ENCODE measurements at places on chromosomes 1 and 21.

GRCh38 chr1:85228972-85229371 lies 28.2 kb upstream of the SYDE2 start:
- no peak for DNase-seq

- DNase-seq = no peak
These were observed 182.7 kb downstream of the GRIK3 start for GRCh38 chr1:36851595-36851994.

DNA sequence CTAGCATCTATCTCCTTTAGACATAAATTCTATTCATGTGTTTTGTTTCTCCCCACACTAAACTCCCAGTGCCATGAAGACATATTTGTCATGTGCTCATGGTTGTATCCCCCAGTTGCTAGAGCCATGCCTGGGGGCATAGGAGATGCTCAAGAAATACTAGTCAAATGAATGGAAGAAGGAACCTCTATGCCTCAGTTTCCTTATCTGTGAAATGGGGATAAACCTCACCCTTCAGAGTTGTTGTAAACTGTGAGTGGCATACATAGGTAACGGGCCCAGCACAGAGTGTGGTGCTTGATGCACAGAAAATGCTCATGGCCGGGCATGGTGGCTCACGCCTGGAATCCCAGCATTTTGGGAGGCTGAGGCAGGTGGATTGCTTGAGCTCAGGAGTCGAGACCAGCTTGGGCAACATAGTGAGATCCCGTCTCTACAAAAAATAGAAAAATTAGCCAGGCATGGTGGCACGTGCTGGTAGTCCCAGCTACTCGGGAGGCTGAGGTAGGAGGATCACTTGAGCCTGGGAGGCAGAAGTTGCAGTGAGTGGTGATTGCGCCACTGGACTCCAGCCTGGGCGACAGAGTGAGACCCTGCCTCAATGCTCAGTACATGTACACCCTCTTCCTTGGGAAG lies 8.7 kb downstream of the LDLRAD2 start:
- no peak for DNase-seq

DNA sequence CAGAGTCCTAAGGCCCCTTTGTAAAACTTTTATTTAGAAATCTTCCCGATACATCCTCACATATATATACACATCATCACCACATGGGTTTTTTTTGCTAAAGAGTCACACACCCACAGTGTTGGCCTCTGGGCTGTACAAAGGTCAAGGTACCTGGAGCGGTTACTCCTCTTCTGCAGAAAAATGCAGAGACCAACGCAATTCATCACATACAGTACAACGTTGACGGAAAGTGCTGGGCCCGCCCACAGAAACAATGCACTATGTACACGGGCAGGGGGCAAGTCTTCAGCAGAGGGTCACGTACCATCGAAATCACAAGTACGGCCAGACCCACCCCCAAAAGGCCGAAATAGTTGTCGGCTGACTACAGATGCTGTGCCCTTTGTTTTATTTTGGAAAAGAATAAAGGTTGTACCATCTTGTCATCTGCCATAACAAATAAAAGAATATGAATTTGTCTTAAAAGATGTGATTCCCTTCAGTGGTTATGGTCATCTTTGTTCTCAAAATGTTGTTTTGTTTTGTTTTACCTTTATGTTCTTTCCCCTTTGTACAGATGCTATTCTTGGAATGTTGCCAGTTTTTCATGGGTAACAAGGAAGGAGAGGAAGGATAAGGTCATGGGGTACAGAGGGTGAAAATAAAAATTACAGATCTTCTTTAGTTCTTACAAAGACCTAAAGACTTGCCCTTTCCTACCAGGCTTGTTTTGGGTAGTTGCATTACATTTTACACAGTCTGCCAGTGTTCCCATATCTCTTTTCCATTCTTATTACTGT lies 15.6 kb downstream of the TAL1 start:
- DNase-seq = no peak

GRCh38 chr1:112800289-112800688 lies 85.2 kb upstream of the PPM1J start:
- DNase-seq = no peak

GRCh38 chr1:151003180-151003579 lies 3.5 kb downstream of the MINDY1 start:
- DNase-seq = no peak

DNA sequence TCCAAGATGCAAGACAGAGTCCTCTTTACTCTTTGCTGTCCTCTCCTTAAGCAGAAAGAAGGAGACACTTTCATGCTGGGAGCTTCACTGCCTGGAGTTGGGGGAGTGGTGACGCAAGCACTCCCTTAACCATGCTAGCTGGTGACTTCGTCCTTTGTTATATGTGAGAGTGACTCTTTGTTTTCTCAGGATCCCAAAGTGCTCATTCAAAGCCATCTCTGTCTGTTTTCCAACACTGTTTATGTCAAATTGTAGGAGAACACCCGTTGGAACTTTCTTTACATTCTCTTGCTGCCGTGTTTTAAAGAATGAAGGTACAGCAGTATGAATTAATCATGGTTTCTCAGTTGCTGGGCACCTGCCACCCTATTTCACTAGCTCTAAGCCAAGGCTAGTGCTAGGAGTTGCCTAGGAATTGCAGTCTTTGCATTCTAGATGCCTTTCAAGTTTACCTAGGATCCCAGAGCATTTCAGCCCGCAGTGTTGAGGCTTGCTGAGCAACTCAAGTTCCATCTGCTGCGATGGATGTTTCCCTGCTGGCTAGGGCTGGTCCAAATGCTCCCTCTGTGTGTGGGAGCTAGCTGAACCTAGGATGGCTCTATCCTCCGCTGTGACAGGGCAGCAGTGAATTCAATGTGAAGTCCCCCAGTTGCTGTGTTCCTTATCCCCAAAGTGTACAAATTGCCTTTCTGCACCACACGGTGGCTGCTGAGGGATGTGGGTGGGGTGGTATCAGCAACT lies 82.6 kb upstream of the GPR52 start:
- DNase-seq = no peak

- DNase-seq = no peak
These were observed 68.4 kb upstream of the MAGI3 start for GRCh38 chr1:113321771-113322387.

- no peak for DNase-seq
These were observed 24.5 kb downstream of the WNT4 start for GRCh38 chr1:22118291-22118992.

- DNase-seq = peak; percentile 79
These were observed 93.6 kb downstream of the LEPR start for GRCh38 chr1:65514041-65514440.

- DNase-seq = no peak
These were observed 69.7 kb upstream of the ZC3H12A start for GRCh38 chr1:37404711-37405110.

DNA sequence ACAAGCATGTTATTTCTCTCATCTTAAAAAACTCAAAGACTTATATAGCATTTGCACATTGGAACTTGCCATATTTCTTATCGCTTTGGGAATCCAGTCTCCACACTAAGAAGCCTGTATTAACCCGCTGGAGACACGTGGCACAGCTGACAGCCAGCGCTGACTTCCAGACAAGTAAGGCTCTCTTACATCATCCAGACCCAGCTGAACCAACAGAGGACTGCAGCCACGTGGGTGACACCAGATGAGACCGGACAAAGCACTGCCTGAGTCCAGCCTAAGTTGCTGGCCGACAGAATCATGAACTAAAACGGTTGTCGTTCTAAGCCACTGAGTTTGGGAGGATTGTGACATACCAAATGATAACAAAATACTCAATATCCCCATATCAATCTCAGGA lies 6.3 kb upstream of the CD247 start:
- no peak for DNase-seq

DNA sequence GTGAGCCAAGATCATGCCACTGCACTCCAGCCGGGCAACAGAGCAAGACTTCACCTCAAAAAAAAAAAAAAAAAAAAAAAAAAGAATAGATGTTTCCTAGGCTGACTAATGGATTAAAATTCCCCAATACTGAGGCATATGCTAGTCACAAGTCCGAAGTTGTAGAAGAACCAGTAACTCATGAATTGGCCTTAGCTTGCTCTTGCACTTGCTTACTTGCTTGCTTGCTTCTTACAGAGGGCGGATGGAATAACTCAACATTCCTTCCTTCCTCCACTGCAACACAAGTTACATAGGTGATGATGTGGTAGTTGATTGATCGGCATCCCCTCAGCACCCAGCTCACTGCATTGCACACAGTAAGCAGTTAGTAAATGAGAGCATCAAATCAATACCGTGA lies 2.8 kb upstream of the TARS2 start:
- DNase-seq = peak; percentile 87

GRCh38 chr1:51482881-51483280 lies 36.2 kb downstream of the EPS15 start:
- peak; percentile 37 for DNase-seq

DNA sequence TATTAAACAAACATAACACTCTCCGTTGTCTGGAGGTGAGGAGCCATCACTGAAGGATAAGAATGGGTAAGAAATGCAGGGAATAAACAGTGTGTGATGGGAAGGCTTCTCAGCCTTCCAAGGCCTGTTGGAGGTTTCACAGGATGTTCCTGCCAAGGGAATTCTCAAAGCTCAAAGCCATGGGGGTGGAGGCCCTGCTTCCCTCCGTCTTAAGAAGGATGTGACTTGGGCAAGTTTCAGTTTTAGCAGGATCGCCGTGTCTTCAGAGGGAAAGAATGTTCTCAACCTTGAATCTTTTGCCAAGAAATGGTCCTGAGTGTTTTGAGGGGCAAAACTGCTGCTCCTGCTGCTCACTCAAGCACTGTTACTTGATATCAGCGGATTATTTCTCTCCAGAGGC lies 41.7 kb upstream of the IL20 start:
- peak; percentile 30 for DNase-seq

DNA sequence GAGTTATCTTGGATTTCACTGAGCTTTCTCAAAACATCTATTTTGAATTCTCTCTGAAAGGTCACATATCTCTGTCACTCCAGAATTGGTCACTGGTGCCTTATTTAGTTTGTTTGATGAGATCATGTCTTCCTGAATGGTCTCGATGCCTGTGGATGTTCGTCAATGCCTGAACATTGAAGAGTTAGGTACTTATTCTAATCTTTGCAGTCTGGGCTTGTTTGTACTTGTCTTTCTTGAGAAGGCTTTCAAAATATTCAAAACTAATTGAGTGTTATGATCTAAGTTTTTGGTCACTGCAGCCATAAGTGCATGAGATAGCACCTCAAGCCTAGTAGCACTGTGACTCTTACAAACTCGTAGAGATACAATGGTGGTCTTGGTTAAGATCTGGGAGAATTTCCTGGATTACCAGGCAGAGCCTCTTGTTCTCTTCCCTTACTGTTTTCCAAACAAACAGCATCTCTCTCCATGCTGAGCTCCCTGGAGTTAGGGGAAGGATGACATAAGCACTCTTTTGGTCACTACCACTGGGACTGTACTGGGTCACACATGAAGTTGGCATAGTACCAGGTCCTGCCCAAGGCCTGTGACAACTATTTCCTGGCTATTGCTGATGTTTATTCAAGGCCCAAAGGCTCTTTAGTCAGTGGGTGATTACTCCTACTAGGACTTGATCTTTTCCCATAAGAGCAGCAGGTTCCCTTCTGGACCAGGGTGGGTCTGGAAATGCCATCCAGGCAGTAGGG lies 25.6 kb downstream of the SLC22A15 start:
- DNase-seq = peak; percentile 6

GRCh38 chr1:36924282-36924811 lies 110.0 kb downstream of the GRIK3 start:
- peak; percentile 58 for DNase-seq

GRCh38 chr1:53579221-53580008 lies 120.2 kb downstream of the DMRTB1 start:
- no peak for DNase-seq

Data from GM23248 (cell line).